Endothelial cell of umbilical vein (primary cell): ENCODE measurements at places on chromosomes 5 and 9. TPM values are rescaled to one million over a fixed set of nuclear protein-coding genes. Genes with fewer than 3 reads are reported as not detected.

DNA sequence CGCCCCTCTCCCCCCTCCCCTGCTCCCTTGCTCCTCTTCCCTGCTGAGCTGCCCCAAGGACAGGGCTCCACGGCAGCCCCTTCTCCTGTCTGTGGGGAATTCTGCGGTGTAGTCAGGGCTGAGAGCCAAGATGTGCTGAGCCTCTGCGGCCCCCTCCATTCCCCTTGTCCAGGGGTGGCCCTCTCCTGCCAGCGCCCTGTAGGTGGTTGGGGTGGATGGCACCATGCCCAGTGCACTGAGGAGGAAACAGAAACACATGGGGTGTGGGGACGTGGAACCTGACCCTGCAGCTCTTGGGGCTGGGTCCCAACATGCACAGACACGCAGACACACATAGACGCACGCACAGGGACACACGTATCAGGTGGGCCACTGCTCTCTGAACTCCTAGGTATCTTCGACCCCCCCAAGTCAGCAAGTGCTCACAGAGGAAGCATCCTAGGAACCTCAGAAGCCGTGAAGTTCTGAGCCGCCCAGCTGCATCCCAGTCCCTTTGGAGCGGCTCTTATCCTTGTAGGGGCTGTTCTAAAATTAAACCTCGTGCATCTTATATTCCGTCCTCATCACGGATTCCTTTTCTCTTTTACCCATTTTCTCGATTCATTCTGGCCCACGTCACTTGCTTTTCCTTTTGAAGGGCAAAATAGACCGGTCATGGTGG lies 64.8 kb downstream of the HMCN2 start:
- no peaks in the 10 kb centered on the region for H3K27me3 ChIP-seq
- H3K4me1 ChIP-seq = no peaks in the 10 kb centered on the region
- no peak for DNase-seq
- H3K27ac ChIP-seq = no peak overlapping the region
- H3K4me3 ChIP-seq = no peak overlapping the region

DNA sequence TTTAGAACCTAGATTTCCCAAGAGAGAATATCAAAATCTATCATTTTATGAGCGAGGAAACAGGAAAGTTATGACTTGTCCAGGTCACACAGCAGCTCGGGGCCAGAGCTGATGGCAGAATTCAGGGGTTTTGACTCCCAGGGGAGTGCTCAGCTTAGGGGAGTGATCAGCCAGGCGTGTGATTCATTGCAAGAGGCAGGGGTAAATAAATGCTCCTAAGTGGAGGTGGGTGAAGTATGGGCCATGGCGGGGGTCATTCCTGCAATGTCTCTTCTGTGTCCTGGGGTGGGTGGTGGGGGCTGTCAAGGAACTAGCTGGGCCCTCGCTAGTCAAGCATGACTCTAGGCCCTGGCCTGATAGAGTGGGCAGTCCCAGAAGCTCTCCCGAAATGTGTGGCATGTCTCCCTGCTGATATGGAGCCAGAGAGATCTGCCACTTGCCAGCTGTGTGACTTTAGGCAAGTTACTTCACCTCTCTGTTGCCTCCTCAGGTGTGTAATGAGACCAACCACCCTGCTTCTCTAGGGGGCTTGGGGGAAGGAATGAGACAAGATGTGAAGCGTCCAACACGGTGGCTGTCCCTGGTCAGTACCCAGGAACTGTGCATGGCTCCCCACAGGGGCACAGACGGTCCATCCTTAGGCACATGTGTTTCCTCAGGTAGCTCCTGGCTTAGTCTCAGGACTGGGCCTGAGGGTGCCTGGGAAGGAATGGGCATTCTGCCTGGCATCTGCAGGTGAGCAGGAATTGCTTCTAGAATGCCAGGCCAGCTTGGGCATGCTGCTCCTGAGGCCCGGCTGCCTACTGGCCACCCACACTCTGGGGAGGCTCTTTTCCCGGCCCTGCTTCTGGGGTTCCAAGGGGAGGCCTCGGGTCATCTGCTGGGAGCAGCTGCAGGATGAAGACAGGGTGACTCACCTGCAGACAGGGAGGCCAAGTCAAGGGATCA lies 36.5 kb upstream of the SH3PXD2B start:
- H3K4me1 ChIP-seq = no peaks in the 10 kb centered on the region
- no peak overlapping the region for H3K4me3 ChIP-seq
- H3K27me3 ChIP-seq = peaks cover 10% of the 10 kb centered on the region
- H3K27ac ChIP-seq = no peak overlapping the region

GRCh38 chr9:129272348-129273025 lies 94.4 kb upstream of the IER5L start:
- H3K36me3 ChIP-seq = no peaks in the 10 kb centered on the region
- H3K27ac ChIP-seq = no peak overlapping the region
- peaks cover 2% of the 10 kb centered on the region for H3K27me3 ChIP-seq
- H3K4me1 ChIP-seq = no peaks in the 10 kb centered on the region
- no peak for DNase-seq

Gene LCN15
- total RNA-seq = not detected in 2 replicates

- H3K4me3 ChIP-seq = no peak overlapping the region
- H3K4me1 ChIP-seq = no peaks in the 10 kb centered on the region
- DNase-seq = no peak
- H3K27me3 ChIP-seq = no peaks in the 10 kb centered on the region
- peaks cover 6% of the 10 kb centered on the region for H3K36me3 ChIP-seq
- H3K27ac ChIP-seq = no peak overlapping the region
Measured at GRCh38 chr5:112205846-112206245, 213.2 kb downstream of the EPB41L4A start.

- no peak overlapping the region for H3K4me3 ChIP-seq
- no peak overlapping the region for H3K27ac ChIP-seq
- H3K36me3 ChIP-seq = peaks cover 16% of the 10 kb centered on the region
- no peaks in the 10 kb centered on the region for H3K27me3 ChIP-seq
Measured at GRCh38 chr5:176353533-176353932, 8.0 kb downstream of the KIAA1191 start.
